ENCODE measurements at places on chromosomes 2 and 18.

GRCh38 chr18:45384137-45384961 lies 230.9 kb upstream of the SLC14A2 start:
- DNase-seq = no peak

DNA sequence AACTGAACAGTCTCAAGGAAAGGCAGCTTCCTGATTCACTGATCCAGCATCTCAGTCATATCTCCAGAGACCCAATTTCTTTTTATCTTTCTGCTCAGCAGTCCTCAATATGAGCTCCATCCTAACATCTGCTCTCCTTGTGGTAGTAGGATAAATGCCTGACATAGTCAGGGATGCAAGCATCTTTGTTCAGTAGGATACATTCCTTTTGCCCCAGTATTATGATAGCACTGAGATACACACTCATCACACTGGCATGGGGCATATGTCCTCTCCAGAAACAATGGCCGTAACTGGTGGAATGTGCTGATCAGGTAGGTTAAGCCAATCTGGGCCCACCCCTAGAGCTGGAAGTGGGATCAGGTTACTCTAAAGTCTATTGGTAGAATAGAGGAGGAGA lies 207.2 kb downstream of the ETAA1 start:
- no peak for DNase-seq

DNA sequence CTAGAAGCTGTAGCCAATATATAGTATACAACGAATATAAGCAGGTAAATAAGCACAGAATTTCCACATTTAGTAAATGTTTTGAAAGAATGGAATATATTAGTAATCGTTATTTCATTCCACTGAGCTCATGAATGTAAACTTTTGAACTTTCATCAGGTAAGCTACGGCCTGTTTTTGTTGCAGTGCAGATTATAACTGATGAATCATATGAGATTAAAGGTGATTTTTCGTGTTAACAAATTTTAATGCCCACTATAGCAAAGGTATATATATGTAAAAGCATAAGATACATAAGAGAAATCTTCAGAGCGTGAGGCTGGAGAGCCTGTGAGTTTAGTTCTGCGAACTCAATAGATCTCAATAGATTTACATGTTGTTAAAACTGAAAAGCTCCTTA lies 1.1 kb downstream of the SCYGR1 start:
- no peak for DNase-seq

GRCh38 chr2:217151509-217152206 lies 291.8 kb upstream of the TNP1 start:
- DNase-seq = no peak

- no peak for DNase-seq
These were observed 49.0 kb upstream of the RAB6C start for GRCh38 chr2:129930451-129930850.

DNA sequence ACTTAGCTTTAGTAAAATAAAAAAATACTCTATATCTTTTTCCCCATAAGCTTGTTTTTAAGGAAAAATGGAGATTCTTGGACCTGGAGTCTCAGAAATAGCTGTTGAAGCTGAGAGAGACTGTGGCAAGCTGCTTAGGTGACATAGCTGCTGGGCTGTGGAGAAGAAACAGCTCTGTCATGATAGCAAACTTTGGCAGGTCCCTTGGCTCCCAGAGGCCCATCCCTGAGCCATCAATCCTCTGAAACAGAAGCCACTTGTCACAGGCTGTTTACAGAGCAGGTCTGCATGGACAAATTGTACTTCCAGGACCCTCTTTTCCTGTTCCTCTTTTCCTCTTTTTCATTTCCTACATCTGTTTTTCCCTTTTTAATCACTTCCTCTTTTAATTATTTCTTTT lies 1370.1 kb upstream of the CRIM1 start:
- no peak for DNase-seq

GRCh38 chr2:188746727-188747126 lies 227.4 kb upstream of the COL3A1 start:
- DNase-seq = no peak

GRCh38 chr2:134245340-134245984 lies 8.4 kb upstream of the MGAT5 start:
- DNase-seq = peak; percentile 50

DNA sequence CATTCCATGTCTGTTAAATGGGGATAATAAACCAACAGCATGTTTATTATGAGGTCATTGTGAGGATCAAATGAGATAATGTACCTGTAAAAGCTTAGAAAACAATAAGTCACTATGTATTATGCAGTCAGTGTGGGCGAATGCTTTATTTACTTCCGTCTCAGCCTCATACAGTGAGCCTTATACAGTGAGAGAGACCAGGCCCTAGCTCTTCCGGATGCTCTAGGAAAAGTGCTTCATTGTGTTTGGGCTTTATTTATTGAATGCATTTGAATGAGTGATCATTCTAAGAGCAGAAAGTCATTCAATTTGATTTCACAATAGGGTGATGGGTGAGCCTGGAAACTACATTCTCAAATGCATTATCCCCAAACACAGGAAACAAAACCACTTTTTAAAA lies 603.9 kb upstream of the FANCL start:
- no peak for DNase-seq

- DNase-seq = no peak
These were observed 17.7 kb upstream of the CHRNA1 start for GRCh38 chr2:174781996-174782395.

- no peak for DNase-seq
These were observed 650 bp downstream of the LHCGR start for GRCh38 chr2:48754874-48755273.

DNA sequence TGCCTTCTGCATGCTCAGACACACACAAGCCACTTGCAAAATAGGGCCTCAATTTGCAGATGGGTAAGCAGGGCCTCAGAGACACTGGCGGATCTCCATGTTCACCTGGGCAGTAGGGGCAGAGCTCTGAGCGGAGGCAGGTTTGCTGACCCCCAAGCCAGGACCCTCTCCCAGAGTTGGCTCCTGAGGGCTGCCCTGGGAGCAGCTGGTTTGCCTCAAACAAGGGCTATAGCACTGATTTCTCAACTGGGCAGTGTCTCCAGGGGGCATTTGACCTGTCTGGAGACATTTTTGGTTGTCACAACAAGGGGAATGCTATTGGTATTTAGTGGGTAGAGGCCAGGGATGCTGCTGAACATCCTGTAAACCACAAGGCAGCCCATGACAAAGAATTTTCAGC lies 11.6 kb downstream of the GLI2 start:
- no peak for DNase-seq
